ENCODE measurements at places on chromosomes 1 and 21.

DNA sequence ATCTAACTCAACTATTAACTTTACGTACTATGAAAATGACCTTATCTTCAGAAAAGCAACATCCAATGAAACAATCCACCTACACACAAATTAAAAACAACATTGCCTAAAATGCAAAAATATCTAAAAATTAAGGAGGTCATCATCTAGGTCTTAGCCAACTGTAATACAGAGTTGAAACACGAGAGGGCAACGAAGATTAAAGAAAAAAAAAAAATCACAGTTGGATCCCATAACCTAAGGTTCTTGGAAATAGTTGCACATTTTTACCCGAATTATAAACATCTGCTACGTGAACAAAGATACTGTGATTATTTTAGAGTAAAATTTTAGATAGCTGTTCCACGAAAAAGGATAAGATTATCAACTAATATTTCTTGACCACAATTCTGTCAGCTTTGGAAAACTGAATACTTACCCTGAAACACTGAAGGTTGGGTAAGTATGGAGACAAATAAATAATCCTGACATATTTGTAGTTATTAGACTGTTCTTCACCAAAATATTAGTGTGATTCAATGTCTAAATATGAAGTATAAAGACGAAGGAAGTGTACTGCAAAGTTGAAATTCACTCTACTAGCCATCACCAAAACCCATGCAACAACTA, 88.0 kb upstream of the AK4 start:
- no peak for DNase-seq

- DNase-seq: no peak
Measured at GRCh38 chr1:97814121-97814520, 106.7 kb downstream of the DPYD start.

GRCh38 chr1:88685259-88685620, 1.2 kb downstream of the PKN2 start:
- DNase-seq: no peak

GRCh38 chr1:26627954-26628353, 67.9 kb upstream of the ARID1A start:
- DNase-seq: no peak

- no peak for DNase-seq
Measured at GRCh38 chr1:159113596-159114433, 37.2 kb upstream of the AIM2 start.

- DNase-seq: no peak
Measured at GRCh38 chr1:45370575-45370974, 30.3 kb upstream of the MUTYH start.

DNA sequence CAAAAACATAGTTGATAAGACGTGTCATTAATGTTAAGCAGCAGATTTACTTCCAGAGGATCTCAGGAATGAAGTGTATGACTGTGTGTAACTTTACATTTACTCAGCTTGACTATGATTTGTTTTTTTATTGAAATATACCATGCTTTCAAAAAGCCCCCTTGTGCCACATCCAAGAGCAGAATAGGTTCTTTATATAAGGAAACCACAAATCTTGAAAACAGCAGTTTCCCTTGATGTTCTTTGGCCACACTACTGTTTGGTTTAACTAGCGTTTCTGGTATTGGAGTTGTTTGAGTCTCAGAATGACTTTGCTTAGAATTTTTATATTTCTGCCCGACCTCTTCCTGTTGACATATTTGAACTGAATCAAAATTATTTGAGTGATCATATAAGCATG, 25.0 kb downstream of the LRRC8C start:
- DNase-seq: peak; percentile 46

GRCh38 chr21:27021801-27022200, 54.9 kb upstream of the ADAMTS5 start:
- DNase-seq: no peak

DNA sequence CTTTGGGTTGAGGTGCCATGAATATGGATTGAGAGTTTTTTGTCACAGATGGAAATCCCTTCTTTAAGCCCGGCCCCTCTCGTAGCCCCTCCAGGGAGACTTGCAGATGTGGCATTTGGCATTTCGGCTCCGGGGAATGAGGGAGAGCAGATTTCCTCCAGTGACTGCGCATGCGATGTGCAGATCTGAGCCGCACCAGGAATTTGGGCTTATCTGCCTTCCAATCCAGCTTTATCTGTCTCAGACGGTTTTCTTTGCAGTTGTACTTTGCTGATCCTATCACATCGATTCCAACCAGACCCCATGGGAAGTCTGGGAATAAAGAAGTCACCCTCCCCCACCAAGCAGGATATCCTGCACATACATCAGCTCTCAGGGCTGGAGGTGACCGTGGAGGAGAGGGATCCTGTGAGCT, 11.7 kb downstream of the KIF26B start:
- no peak for DNase-seq

GRCh38 chr1:164953815-164954214, 394.8 kb downstream of the PBX1 start:
- no peak for DNase-seq

- DNase-seq: peak; percentile 57
Measured at GRCh38 chr1:88180449-88181108, 503.5 kb upstream of the PKN2 start.

DNA sequence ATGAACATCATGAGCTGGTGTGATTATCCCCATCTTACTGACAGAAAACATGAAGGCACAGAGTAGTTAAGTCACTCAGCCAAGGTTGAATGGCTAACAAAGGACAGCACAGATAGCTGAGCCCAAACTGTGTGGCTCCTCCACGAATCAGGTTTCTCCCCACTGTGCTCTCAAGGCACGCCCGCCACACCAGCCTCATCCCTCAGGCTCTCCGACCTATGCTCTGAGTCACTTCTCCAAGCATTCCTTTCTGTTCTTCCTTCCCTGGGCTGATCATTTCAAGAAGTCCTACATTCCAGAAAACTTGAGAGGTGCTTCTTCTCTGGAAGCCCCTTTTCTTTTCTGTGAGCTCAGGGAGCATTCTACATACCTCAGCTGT, 25.3 kb upstream of the SDC3 start:
- DNase-seq: no peak

GRCh38 chr1:210125143-210125542, 107.5 kb upstream of the SERTAD4 start:
- DNase-seq: no peak

DNA sequence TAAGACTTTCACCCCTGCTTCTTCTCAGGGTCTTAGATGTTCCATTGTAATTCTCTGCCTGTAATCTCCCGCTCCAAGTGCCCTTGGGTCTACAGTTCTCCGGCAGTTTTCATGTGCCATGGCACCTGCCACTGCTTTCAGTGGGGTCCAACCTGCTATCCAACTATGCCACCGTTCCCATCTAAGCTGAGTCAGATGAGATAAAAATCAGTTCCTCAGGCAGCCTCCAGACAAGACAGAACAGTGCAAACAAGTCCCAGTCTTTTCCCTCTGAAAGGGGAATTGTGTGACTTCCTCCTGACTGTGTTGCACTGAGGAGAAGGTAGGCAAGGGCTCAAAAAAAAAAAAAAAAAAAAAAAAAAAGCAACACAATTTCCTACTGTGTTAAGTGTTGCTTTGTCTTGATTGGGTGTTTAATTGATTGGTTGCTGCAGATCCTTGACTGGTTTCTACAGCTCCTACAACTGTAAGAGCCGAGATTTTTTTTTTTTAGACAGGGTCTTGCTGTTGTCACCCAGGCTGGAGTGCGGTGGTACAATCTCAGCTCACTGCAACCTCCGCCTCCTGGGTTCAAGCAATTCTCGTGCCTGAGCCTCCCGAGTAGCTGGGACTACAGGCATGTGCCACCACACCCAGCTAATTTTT, 50.7 kb downstream of the EBNA1BP2 start:
- no peak for DNase-seq

GRCh38 chr1:247962911-247963588, 2.0 kb upstream of the OR2AK2 start:
- DNase-seq: peak; percentile 10

GRCh38 chr1:108208724-108209446, 8.7 kb upstream of the SLC25A24 start:
- no peak for DNase-seq

GRCh38 chr1:229186373-229187056, 84.4 kb upstream of the RAB4A start:
- DNase-seq: peak; percentile 32

DNA sequence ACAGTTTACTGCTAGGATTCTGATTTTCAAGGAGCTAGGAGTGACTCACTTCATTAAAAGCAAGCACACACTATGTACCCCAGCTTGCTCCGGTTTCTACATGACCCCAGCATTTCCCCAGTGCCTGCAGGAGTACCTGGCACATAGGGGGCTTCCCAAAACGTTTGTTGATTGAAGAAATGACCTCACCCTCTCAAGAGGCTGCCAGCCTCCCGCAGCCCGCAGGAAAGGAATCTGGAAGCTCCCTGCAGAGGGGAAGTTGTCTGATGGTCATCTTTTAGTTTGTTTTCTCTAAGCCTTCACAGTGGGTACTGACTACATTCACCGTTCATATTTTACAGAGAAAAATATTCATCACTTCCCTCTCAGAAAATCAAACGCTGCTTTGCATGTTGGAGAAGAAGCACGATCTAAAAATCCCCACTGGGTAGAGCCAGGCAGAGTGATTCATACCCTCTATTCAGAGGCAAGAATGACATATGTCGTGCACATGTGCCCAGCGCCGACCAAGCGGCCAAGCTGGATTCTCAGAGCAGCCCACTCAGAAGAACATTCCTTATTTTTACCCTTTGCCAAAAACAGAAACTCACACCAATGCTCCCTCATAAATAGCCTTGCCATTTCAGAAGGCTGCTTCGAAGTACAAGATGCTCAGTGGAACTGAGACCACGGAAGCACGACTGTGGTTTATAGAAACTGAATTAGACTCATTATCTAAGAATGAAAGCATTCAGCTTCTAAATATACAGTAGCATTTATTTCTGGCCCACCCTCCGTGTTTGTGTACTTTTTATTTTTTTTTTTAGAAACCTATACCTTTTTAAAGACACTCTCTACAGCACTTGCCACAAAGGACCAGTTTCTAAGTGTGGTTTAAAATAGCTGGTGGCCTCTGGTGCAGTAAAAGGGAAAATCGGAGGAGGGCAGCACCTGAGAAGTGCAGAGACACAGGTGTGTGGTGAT, 143.2 kb downstream of the MIS18A start:
- DNase-seq: no peak

DNA sequence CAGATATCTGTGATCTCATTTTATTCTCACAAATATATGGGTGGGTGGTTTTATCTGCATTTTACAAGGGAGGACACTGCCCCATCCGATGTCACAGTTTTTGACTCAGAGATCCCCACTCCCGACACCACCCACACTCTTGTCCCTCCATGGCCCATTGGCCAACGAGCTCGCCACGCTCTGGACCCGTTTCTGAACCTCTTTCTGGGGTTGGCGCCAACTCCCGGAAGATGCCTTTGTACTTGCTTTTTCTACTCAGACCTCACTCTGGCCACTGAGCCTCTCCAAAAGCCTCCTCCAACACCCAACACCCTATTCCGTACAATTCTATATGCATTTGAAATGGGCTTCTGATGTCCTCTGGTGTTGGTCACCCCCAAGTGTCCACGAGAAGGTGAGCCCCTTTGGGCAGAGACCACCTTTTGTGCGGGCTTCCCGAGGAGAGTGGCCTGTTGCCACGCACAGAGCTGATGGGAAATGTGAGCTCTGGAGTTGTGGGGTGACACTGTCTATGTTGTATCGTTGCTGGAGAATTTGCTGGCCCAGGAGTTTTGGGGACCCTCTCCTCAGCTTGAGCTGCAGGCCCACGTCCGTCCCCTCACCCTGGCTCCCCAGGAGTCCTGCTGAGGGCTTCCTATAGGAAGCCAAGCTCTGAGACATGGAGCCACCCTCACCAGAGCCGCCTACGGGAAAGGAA, 366.9 kb upstream of the VAMP3 start:
- DNase-seq: no peak

- DNase-seq: no peak
Measured at GRCh38 chr21:35507181-35507759, 458.2 kb upstream of the RUNX1 start.

GRCh38 chr21:36552434-36552785, 72.5 kb upstream of the CLDN14 start:
- no peak for DNase-seq

- no peak for DNase-seq
Measured at GRCh38 chr21:41977034-41977950, 23.5 kb upstream of the C2CD2 start.

GRCh38 chr1:1421907-1422464, 910 bp upstream of the ANKRD65 start:
- DNase-seq: no peak

- peak; percentile 6 for DNase-seq
Measured at GRCh38 chr1:228337711-228338520, 68.7 kb downstream of the TRIM11 start.

DNA sequence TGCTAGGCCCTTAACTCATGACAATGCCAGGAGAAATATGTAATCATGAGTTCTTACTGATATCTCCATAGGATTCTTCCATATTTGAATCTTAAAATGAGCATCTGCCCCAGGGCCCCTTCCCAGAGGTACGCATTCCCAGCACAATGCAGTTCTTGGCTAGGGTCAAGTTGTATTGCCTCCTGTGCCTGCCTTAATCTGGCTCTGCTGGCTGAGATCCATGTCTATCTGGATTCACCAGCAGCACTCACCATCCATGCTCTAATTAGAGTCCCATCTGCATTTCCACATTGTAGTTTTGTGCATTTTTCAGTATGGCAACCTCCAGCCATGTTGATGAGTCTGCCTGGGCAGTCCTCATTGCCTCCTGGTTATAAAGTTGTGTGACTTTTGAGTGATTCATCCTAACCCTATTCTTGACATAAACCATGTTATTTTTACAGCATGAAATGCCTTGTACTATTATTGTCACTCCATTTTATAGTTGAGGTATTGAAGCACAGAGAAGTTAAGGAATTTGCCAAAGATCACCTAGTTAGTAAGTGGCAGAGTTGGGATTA, 55.9 kb downstream of the CAMSAP2 start:
- DNase-seq: no peak

- no peak for DNase-seq
Measured at GRCh38 chr1:166933633-166934032, 41.7 kb downstream of the ILDR2 start.

DNA sequence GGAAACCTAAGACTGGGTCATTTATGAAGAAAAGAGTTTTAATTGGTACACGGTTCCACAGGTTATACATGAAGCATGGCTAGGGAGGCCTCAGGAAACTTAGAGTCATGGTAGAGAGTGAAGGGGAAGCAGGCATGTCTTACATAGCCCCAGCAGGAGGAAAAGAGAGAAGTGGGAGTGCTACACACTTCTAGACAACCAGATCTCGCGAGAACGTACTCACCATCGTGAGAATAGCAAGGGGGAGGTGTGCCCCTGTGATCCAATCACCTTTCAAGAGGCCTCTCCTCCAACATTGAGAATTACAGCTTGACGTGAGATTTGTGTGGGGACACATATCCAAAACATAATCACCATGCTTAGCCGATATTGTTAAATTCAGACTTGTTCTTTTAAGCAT, 62.8 kb downstream of the DYRK1A start:
- DNase-seq: no peak

DNA sequence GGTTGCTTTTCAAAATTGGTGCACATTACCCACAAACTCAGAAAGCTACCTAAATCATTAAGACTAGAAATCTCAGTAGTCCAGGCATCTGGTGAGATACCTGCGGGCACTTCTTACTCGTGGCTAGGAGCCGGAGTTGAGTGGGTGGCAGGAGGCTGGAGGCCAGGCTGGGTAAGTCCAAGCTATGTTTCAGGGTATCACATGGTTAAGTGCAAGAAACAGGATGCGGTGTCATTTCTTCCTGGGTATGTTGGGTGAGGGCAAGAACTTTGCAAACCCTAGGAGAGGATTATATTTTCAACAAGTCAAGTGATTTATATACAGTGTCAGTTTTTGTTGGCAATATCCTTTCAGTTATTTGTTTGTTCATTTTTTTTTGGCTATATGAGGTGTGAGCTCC, 41.0 kb downstream of the VANGL1 start:
- no peak for DNase-seq

GRCh38 chr21:31339721-31340120, 4.3 kb downstream of the TIAM1 start:
- no peak for DNase-seq

All from stimulated activated naive CD8-positive, alpha-beta T cell treated with anti-CD3 and anti-CD28 coated beads, Interleukin-15, amount 100 ng/mL, for 72 hours (primary cell).